ENCODE measurements at places on chromosomes 6 and 20.

DNA sequence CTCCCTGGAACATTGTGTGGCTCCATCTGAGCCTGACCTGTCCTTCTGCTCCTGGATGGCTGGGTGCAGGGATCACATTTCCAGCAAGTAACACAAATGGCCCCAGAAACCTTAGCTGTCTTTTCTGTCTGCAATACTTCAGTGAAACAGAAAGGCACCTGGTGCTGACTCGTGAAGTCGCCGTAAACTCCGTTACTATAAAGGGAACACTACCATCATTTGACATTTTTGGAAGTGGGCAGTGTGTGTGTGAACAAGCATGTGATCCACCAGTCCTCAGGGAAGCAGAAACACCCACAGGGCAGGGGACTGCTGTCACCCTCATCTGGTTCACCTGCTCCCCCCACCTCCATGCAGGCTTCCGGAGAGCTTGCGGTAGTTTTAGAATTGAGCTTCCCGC is 23.9 kb downstream of the SERPINB6 start:
- DNase-seq, result no peak

- no peak for DNase-seq
Measured at GRCh38 chr20:24153101-24154040, 164.8 kb upstream of the GGTLC1 start.

DNA sequence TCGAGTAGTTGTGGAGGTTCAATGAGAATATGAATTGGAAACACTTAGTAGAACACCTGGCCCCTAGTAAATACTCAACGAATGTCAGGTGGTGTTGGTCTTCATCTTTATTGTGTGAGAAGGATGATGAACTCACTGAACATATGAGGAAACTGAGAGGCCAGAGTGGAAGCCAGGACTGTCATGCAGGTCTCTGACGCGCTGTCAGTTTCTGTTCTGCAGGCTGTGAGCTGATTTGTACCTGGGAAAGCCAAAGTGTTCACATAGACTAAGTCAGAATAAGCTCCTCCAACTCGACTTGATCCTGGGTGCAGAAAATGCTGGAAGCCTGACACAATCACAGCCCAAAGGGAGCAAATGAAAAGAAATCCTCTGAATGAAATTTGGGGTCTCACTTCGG is 222.2 kb downstream of the LY86 start:
- DNase-seq, result no peak

DNA sequence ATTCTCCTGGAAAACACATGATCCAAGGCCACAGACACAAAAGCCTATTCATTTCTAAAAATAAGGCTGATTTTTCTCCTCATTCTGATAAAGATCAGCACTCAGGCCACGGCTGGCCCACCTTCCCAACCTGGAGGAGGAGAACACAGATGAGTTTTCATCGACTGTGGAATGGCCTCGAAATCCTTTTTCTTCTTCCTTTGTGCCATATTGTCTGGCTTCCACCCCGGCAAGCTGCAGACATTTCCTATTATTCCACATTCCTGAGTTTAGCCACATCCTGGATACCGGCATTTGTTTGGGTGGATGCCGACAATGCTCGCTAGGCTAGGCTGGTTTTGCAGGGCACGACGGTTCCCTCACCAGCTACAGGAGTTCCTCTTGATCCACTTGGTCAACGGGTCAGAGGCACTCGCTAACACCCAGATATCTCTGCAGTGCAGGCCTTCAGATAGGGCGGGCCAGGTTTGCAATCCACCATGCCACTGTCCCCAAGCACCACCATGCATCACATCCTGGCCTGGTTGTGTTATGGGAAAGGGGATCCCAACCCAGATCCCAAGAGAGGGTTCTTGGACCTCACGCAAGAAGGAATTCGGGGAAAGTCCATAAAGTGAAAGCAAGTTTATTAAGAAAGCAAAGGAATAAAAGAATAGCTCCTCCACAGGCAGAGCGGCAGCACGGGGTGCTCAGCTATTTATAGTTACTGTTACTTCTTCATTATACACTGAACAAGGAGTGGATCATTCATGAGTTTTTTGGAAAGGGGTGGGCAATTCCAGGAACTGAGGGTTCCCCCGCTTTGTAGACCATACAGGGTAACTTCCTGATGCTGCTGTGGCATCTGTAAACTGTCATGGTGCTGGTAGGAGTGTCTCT is 4.2 kb upstream of the CTSZ start:
- DNase-seq, result peak; percentile 81

DNA sequence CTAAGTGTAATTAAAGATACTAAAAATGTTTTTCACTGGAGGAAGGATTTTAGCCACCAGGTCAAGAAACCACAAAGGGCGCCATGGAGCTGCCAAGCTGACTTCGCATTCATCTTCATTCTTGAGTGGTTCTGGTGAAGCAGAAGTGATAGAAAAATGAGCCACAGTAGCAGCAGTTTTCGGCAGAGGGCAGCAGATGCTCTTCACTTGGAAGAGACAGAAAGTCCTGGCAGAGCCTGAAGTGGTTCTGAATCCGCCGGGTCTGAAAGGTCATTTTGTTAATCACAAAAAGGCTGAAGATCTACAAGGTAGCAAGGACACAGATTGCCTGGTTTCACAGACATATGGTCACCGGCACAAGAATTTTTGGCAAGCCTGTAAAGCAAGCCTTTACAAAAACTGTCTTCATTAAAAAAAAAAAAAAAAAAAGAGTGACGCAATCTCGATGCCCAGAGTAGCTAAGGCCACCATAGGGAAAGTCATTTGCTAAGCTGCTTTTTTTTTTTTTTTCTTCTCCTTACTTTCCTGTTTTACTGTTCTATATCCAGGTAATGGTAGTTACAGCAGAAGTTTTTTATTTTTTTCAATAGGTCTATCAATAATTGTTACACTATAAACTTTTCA is 345.1 kb upstream of the AGPAT4 start:
- peak; percentile 37 for DNase-seq

DNA sequence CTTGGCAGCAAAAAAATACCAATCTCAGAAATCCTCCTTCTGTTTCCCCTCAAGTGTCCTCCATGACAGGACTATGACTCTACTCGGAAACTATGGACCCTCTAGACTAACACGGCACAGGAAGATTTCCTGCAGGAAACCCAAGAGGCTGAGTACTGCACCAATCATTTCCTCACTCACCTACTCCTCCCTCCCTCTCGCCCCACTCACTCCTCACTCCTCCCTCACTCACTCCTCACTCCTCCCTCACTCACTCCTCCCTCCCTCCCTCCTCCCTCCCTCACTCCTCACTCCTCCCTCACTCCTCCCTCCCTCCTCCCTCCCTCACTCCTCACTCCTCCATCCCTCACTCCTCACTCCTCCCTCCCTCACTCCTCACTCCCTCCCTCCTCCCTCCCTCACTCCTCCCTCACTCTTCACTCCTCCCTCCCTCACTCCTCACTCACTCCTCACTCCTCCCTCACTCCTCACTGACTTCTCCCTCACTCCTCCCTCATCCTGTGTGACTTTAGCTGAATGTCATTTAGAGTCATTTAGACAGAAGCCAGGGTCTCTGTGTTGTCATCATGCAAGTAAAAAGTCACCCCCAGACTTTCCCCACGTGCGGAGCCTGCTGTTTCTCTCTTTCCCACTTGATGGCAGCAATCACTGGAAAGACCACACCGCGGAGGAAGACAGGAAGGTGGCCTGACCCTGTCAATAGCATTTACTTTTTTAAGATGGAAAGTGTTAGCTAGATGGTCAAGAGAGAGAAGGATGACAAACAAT is 226.8 kb upstream of the PDE10A start:
- DNase-seq, result no peak

DNA sequence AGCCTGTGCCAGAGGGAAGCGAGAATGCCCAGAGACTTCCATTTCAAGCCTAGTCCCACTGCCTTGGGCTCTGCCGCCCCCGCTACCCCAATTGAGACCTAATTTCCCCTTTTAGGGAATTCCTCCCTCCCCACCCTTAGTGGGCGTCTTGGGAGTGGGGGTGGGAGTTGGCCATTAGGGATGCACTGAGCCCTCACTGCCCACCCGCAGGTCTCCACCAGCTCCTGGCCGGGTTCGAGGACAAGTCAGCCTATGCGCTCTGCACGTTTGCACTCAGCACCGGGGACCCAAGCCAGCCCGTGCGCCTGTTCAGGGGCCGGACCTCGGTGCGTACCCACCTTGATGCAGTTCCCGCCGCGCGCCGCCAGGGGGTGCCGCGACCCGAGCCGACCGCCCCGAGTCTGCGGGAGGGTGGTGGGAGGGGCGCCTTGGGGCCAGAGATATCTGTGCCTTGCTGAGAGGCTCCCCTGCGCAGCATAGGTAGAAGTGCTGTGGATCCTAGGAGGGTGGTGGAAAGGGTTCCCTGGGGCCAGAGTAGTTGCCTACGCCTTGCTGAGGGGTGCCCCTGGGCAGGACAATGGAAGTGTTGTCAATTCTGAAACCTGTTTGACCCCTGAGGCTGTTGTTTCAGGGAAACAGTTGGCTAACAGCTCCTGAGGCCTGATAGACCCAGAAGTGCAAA is 9.2 kb downstream of the ITPA start:
- no peak for DNase-seq

DNA sequence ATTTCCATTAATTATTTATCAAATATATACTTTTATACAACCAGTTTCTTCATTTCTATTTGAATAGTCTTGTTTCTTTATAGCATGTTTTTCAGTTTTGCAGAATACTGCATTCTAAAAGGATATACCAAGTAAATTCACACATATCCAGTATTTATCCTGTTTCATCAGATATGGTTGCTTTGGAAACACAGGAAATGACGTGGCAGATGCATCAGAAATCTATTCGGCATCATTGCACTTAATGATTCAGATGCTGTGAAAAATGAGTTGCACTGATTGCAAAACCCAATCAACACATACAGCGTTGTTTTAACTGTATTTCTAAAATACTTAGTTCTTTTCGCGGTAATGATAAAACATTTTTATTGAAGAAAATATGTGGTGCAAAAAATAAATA is 594.9 kb downstream of the CDH26 start:
- DNase-seq, result no peak

GRCh38 chr6:139703780-139704179 is 329.3 kb upstream of the CITED2 start:
- DNase-seq, result no peak

- no peak for DNase-seq
Measured at GRCh38 chr6:135170238-135170637, 10.9 kb upstream of the MYB start.

- DNase-seq, result no peak
Measured at GRCh38 chr6:106286746-106287145, 38.8 kb downstream of the ATG5 start.

GRCh38 chr6:138647006-138647405 is 126.6 kb upstream of the CCDC28A start:
- DNase-seq, result no peak
